ENCODE measurements at places on chromosomes 2 and 18.

- no peak for DNase-seq
Measured at GRCh38 chr2:162062559-162062958, 11.5 kb downstream of the DPP4 start.

- no peak for DNase-seq
Measured at GRCh38 chr2:121088251-121089165, 196.5 kb downstream of the TFCP2L1 start.

GRCh38 chr18:13276530-13277520 is 58.3 kb downstream of the LDLRAD4 start:
- no peak for DNase-seq

DNA sequence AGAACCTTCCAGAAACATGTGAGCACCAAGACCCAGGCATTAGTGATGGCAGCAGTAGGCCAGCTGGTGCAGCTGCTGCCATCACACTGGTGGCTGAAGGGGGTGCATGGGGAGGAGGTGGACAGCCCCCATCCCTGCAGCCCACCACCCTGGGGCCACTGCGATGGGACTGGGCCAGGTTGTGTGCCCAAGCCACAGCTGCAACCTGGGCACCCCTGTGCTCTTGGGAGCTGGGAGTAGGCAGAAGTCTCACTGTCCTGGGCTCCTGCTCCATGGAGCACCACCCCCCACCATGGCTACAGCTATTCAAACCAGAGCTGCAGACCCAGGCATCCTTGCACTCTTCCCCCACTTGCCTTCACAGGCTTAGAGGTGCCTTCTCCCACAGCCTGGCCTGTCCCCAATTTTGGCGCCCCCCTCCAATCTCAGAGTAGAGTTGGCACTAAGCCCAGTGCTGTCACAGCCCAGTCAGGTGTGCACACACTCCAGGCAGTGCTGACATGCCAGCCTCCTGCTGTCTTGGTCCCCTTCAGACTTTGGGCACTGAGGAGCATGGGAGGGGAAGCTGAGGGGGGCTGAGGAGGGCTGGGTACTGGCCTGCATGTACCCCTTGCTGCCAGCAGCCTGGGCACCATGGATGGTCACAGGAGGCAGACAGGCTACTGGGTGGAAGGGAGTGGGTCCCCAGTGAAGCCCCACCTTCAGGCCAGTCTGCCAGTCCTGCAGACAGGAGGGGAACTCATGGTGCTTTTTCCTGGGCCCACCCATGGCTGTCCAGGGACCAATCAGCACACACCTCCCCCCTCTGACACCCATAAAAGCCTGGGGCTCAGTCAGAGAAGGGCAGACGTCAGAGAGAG is 67.1 kb downstream of the CYP26B1 start:
- no peak for DNase-seq

GRCh38 chr18:77102259-77103040 is 30.1 kb downstream of the MBP start:
- no peak for DNase-seq

DNA sequence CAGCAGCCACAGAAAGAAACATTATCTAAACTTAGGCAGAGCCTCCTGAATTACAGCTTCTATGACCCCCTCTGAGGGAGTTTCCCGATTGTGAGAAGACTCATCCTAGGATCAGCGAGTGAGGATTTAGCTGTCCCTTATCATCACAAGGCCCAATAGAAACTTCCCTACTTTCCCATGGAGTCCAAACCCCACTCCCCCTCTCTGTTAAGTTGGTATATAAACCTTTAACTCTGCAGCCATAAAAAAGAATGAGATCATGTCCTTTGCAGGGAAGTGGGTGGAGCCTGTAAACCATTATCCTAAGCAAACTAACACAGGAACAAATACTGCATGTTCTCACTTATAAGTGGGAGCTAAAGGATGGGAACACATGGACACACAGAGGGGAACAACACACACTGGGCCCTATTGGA is 78.8 kb downstream of the MYL12B start:
- no peak for DNase-seq

DNA sequence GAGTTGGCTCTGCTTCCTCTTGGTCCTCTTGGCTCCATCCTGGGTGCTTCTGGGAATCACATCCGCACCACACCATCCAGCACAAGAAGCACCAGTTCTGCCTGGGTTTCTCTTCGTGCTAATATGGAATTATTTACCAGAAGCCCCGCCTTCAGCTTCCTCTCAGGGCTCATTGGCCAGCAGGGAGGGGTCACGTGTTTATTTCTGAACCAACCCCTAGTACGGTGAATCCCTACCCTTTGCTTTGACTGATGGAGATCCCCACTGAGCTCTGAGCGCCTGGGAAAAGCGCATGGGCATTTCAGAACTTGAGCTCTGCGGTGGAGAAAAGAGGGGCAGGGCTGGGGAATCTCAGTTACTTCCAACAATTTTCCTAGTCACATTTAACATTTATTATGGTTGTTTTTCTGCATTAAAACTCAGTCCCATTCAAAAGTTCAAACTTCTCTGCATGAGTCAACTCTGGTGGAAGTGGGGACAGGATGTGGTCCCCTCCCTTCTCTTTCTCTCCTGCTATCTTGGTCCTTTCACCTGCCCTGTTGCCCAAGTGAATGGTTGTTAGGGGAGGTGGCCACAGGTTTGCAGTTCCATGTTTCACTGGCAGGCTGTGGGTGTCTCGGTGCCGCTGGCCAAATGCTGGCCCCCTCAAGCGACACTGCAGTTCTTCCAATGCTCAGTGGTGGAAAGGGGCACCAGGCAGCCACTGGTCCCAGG is 76.4 kb upstream of the TTC39C start:
- no peak for DNase-seq

- no peak for DNase-seq
Measured at GRCh38 chr18:69617888-69618287, 217.2 kb downstream of the DOK6 start.

GRCh38 chr2:84152462-84152861 is 306.6 kb downstream of the SUCLG1 start:
- DNase-seq: no peak

- no peak for DNase-seq
Measured at GRCh38 chr2:64839844-64840243, 149.4 kb upstream of the SLC1A4 start.

- no peak for DNase-seq
Measured at GRCh38 chr2:178331474-178332432, 119.2 kb downstream of the PRKRA start.

- no peak for DNase-seq
Measured at GRCh38 chr18:26992926-26993325, 127.4 kb upstream of the AQP4 start.

- no peak for DNase-seq
Measured at GRCh38 chr2:174969091-174969734, 36.0 kb downstream of the CHN1 start.

GRCh38 chr2:204705243-204705932 is 160.1 kb downstream of the PARD3B start:
- no peak for DNase-seq

DNA sequence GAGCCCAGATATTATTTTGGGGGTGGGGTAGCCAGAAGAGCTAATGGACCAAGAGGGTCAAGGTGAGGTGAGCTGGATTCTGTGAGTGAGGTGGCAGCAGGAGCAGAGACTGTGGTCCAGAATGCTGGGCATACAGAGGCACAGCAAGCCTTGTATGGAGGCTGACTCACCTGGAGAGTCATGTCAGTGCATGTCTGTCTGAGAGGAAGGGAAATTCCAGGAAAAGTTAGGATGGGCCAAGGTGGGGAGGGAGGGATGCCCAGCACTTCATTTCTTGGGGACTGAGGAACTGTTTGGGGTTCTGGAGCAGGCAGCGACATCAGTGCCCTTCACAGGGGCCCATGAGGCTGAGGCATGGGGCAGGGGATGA is 21.1 kb downstream of the PER2 start:
- no peak for DNase-seq

GRCh38 chr2:168635065-168635577 is 167.3 kb upstream of the NOSTRIN start:
- DNase-seq: no peak

DNA sequence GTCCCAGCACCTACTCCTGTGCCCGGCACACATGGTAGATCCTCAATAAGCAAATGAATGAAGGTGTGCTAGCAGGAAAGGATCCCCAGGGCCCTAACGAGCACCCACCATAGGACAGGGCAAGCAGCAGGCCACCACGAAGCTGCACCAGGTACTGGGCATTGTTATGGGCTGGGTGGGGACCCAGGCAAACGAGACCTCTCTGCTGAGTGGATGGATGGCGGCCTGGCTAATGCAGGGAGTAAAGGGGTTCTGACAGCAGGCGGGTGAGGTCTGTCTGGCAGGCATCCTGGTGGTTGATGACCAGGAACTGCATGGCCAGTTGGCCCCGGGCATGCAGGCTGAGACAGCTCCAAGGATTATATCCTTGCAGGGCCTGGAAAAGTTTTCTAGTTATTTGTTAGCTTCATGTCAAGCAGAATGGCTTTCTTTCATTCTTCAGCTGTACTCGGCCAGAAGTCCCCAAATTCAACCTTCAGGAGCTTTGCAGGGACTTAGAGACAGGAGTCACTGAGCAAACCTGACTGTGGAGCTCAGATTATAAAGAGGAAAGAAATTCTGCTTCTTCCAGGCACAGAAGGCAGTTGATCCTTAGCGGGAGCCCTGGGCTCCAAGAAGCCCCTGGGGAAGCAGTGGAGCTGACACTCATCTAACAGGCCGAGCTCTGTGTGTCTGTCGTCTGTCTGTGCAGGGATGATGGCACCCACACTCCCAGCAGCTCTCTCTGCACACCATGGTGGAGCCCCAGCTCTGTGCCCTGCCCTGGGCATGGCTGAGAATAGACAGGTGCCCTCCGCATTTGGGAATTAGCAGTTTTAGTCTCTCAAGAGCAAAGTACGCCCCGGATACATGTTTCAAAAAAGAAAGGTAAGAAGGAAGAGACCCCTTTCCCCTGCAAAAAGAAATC is 51.2 kb downstream of the SDC1 start:
- no peak for DNase-seq

DNA sequence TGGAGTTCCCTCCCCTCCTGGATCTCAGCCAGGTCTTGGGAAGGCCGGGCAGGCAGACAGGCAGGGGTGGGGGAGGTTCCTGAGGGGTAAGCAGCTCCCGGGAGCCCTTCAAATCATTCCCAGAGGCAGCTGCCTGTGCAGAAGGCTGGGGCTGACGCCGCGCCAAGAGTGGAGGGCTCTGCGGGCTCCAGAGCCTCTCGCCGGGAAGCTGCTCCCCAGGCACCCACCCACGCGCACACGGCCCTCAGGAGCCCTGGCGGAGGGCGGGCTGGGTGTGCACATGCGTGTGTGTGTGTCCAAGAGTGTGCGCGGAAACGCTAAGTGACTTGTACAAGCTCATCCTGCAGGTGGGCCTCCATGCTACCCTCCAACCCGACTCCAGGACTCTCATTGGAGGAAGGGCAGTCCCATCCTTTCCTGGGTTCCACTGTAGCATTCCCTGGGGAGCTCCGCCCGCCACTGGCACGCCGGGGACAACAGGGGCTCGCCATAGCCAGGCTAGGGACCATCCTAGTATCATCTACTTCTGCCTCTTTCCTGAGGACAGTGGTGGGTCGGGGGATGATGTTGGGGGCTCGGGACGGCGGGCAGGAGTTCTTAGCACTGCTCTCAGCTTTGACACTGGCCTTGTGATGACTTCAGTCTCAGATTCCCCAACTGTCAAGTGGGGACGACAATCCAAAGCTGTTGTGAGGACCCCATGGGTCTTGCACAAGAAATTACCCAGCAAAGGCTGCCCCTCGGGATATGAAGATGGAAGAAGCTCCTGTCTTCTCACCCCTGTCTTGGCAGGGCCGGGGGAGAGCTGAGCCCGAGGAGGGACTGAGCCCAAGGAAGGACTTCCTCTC is 50.3 kb downstream of the INHBB start:
- no peak for DNase-seq

GRCh38 chr2:7516484-7517063 is 599.4 kb downstream of the RNF144A start:
- DNase-seq: no peak

DNA sequence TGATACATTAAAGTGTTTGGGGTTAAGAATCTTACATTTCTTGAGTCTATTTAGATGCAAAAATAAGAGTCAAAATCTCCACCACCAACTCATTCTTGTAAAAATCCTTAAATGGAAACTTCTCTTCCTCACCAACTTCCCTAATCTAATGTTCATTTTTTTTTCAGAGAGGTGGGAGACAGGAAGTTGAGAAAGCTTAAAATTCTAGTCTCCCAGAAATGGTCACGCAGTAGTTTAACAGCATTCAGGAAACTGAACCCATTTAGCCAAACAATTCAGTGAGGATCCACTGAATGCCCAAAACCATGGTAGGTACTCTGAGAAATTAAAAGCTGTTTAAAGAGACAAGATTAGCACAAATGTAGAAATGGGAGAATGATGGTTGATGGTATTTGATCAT is 69.0 kb downstream of the TXNL1 start:
- no peak for DNase-seq

GRCh38 chr2:192072261-192072660 is 122.5 kb downstream of the TMEFF2 start:
- no peak for DNase-seq

DNA sequence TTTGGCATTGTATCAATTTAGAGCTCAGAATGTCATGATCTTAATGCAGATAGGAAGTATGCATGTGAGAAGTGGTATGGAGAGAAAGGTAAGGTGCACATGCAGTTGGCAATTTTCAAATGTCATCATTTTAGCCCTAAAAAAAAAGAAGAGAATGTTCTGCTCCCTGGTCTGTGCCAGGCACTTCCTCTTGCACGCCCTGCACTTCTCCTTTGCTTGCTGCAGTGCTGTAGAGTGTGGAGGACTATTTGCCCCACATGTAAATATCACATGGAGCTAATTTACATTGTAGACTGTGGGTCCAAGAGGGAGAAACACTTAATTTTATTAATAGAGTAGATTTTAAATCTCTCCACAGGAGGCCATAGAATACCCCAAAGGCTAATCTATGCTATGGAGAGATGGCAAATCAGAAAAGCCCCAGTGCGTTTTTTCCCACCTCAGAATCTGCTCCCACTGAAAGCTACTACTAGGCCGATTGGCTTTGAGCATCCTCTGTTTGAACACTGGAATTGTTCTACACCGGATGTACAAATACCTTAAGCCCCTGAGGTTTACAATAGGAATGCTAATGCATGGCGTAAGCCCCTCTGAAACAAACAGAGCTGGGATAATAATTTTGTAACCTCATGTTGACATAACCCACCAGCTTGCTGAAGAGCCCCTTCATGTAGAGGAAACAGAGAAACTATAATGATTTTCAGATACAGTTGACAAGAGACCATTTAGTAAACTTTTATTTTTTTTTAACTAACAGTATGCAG is 137.2 kb upstream of the KLHL14 start:
- no peak for DNase-seq

DNA sequence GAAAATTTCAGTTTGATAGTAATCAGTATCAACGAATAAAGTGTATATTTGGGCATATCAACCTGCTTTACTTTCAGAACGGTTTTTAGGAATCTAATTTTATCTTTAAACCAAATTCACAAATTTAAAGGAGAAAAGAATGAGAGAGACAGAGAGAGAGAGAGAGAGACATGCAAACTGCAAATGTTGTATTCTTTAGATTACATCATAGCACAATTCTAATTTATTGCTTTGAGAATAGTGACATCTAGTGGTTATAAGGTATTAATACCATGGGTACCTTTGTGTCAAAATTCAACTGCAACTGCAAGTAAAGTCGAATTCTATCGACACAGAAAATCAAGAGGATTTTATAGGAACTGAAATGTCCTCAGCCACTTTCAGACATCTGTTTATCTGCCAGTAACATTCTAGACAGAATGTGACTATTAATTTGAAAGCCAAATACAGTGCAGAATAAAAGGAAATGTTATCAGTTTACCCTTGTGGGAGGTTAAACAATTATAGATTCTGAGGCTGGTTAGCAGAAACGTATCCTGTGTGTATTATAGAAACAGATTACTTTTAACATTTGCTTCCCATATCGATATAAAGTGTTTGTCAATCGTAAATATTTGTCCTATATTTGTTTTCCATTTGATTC is 529.8 kb upstream of the VRK2 start:
- DNase-seq: no peak

GRCh38 chr2:232893834-232894233 is 23.8 kb downstream of the SNORC start:
- DNase-seq: no peak
